Osteocyte (in vitro differentiated cells): ENCODE measurements at places on chromosomes 7 and 10. TPM values are rescaled to one million over a fixed set of nuclear protein-coding genes. Genes with fewer than 3 reads are reported as not detected.

GRCh38 chr7:102066476-102066875 is 220.2 kb upstream of the SH2B2 start:
- no peak overlapping the region for H3K27ac ChIP-seq
- H3K4me3 ChIP-seq = no peak overlapping the region
- no peaks in the 10 kb centered on the region for H3K27me3 ChIP-seq
- H3K4me1 ChIP-seq = peaks cover 11% of the 10 kb centered on the region
- peaks cover 8% of the 10 kb centered on the region for H3K36me3 ChIP-seq

DNA sequence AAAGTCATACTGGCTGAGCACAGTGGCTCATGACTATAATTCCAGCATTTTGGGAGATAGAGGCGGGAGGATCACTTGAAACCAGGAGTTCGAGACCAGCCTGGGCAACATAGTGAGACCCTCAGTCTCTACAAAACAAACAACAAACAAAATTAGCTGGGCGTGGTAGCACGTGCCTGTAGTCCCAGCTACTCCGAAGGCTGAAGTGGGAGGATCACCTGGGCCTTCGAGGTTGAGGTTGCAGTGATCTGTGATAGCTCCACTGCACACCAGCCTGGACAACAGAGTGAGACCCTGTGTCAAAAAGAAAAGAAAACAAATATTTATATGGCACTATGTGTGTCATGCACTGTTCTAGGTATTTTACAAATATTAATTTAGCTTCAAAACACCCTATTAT is 94.3 kb downstream of the DNMBP start:
- no peak overlapping the region for H3K27ac ChIP-seq
- peaks cover 28% of the 10 kb centered on the region for H3K4me1 ChIP-seq
- no peak for DNase-seq
- no peaks in the 10 kb centered on the region for H3K27me3 ChIP-seq
- H3K36me3 ChIP-seq = peaks cover 3% of the 10 kb centered on the region

PNLIPRP1 gene
- total RNA-seq = not detected in 2 replicates

- no peaks in the 10 kb centered on the region for H3K27me3 ChIP-seq
- no peak for DNase-seq
- H3K27ac ChIP-seq = no peak overlapping the region
- H3K4me3 ChIP-seq = no peak overlapping the region
- H3K36me3 ChIP-seq = no peaks in the 10 kb centered on the region
- no peaks in the 10 kb centered on the region for H3K4me1 ChIP-seq
Measured at GRCh38 chr10:104515678-104516199, 125.4 kb upstream of the SORCS3 start.

GRCh38 chr7:35657125-35657524 is 37.8 kb downstream of the HERPUD2 start:
- peaks cover 4% of the 10 kb centered on the region for H3K4me1 ChIP-seq
- no peak overlapping the region for H3K4me3 ChIP-seq
- H3K27me3 ChIP-seq = no peaks in the 10 kb centered on the region
- no peak overlapping the region for H3K27ac ChIP-seq
- no peak for DNase-seq
- peaks cover 59% of the 10 kb centered on the region for H3K36me3 ChIP-seq

DNA sequence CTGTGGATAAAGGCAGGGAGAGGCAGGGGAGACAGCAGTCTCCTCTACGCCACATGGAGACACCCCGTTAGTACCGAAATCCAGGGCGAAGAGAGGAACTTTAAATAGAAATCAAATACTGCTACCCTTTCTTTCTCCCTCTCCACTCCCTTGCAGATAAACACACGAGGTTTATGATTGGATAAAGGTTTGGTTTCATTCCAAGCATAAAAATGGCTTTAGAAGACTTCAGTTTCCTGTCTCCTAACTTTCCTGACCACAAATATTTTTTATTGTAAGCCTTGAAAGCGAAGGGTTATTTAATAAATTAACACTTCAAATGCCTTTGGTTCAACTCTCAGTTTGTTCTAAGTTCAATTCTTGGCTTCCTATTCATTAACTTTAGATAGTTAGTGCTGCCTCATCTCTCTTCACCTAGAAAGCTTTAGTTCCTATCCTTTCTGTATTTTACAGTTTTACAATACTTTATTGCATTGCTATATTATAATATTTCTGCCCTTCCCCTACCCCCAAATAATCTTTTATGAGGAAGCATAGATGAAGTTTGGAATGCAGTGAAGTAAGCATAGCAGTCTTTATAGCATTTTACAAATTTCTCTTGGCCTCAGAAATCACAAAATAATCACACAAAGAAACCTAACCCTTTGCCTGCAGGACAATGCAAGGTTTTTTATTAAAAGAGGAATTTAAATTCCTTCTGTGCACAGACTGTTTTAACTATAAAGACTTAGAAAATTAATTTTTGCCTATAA is 31.5 kb upstream of the ARID5B start:
- peaks cover 23% of the 10 kb centered on the region for H3K4me1 ChIP-seq
- no peaks in the 10 kb centered on the region for H3K27me3 ChIP-seq
- no peaks in the 10 kb centered on the region for H3K36me3 ChIP-seq

DNA sequence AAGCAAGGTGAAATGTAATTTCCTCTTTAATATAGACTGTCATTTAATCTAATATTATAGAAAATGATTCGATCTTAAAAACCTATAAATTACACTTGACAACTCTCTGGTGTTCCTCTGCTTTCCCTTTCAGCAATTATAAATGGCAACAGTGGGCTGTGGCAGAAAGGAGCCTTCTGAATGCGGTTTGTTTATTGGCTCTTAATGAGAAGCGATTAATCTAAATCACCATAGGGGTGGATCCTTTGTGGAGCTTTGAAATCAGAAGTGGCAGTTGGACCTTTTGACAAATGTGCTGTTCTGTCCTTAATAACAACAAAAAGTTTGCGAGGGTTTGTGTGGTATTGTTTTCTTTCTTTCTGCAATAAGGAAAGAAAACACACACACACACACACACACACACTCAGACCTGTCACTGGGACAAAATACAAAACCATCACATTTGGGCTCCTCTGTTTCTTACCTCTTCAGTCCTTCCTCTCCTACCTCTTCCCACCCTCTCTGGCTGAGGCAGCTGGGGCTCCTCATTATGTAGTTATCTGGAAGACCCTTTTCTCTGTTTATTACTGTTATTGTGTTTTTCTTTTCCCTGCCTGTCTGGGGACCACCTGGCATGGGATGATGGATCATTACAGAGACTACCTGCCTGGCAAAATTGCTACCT is 316.2 kb downstream of the SORCS3 start:
- H3K27me3 ChIP-seq = no peaks in the 10 kb centered on the region
- no peak overlapping the region for H3K27ac ChIP-seq
- no peaks in the 10 kb centered on the region for H3K4me1 ChIP-seq
- no peaks in the 10 kb centered on the region for H3K36me3 ChIP-seq

GIMAP4 gene
- total RNA-seq = not detected in 2 replicates

GRCh38 chr7:46835556-46835955 is 746.4 kb downstream of the TNS3 start:
- H3K4me1 ChIP-seq = peaks cover 10% of the 10 kb centered on the region
- H3K4me3 ChIP-seq = no peak overlapping the region
- H3K27ac ChIP-seq = no peak overlapping the region
- H3K36me3 ChIP-seq = no peaks in the 10 kb centered on the region
- no peak for DNase-seq
